ENCODE measurements at places on chromosomes 11 and 22.

GRCh38 chr22:48711669-48712068 lies 1116.0 kb downstream of the BRD1 start:
- H3K4me1 ChIP-seq: no peaks in the 10 kb centered on the region
- DNase-seq: no peak
- H3K27me3 ChIP-seq: no peaks in the 10 kb centered on the region
- no peak overlapping the region for H3K27ac ChIP-seq

DNA sequence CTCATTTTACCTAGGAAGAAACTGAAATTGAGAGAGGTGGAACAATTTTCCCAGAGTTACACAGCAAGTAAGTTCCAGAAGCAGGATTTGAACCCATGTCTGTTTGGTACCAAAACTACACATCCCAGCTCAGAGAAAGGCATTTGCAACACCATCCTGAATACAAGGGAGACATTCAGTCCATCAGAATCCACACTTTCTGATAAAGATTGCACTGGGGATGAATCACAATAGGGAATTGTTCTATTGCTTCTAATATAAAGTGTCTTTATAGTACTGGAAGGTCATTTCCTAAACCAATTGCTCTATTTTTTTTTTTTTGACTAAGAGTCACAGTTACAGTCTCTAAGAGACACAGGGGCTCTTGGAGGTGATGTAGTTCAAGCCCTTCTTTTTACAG lies 208.1 kb upstream of the CADM1 start:
- H3K27ac ChIP-seq: no peak overlapping the region
- H3K27me3 ChIP-seq: peaks cover 12% of the 10 kb centered on the region
- H3K4me1 ChIP-seq: no peaks in the 10 kb centered on the region
- no peak overlapping the region for H3K4me3 ChIP-seq
- H3K36me3 ChIP-seq: no peaks in the 10 kb centered on the region

DNA sequence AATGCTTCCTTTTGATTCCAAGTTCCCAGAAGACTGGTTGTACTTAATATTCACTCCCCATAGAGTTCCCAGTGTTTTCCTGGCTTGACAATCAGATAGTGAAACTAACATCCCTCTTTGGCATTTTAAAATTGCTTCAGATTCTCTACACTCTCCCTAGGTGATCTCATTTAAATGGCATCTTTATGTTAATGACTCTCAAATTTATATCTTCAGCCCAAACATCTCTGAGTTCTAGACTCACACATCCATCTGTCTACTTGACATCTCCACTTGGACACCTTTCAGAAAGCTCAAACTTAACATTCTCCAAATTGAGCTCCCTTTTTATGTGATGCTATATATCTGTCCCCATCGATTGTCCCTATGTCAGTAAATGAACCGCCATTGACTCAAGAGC lies 232.0 kb downstream of the NTM start:
- no peaks in the 10 kb centered on the region for H3K36me3 ChIP-seq
- H3K4me3 ChIP-seq: no peak overlapping the region
- H3K27me3 ChIP-seq: no peaks in the 10 kb centered on the region
- H3K4me1 ChIP-seq: no peaks in the 10 kb centered on the region
- H3K27ac ChIP-seq: no peak overlapping the region

- no peaks in the 10 kb centered on the region for H3K4me1 ChIP-seq
- DNase-seq: no peak
- H3K36me3 ChIP-seq: no peaks in the 10 kb centered on the region
- H3K27ac ChIP-seq: no peak overlapping the region
- H3K4me3 ChIP-seq: no peak overlapping the region
These were observed 4.0 kb downstream of the APOL4 start for GRCh38 chr22:36197514-36198146.

DNA sequence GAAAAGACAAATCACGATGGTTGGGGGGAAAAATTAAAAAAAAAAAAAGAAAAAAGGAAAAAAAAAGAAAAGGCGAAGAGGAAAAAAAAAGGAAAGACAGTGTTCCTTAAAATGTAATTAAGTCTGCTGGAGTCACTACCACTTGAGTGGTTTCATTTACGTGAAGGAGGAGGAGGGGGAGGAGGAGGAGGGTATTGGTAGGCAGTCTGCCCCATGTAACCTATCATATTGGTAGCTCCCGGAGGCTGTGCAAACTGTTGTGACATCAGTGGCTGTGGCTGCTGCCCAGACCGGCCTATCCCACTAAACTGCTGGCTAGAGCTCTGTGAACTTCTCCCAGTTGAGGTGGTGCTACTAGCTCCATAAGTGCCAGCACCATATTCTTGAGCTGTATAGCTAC lies 17.9 kb downstream of the KDELR3 start:
- peaks cover 98% of the 10 kb centered on the region for H3K36me3 ChIP-seq
- H3K27ac ChIP-seq: no peak overlapping the region
- H3K4me1 ChIP-seq: peaks cover 5% of the 10 kb centered on the region
- no peak overlapping the region for H3K4me3 ChIP-seq

DNA sequence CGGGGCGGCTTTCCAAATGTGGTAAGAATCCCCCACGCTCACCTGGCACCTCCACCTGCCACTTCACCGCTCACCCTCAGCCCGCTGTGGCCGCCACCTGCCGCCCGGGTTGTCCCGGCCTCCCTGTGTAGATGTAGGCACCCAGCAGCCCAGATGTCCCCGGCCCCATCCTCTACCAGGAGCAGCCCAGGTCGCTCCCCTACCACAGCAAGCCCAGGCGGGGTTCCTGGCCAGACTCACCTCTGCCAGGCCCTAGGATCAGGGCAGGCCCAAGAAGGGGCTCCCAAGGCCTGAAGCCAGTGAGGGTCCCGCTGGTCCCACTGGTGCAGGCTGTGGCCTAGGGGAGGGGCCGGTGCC lies 27.4 kb downstream of the MOB2 start:
- no peaks in the 10 kb centered on the region for H3K4me1 ChIP-seq
- no peak overlapping the region for H3K4me3 ChIP-seq
- no peaks in the 10 kb centered on the region for H3K36me3 ChIP-seq
- no peak for DNase-seq

- H3K4me3 ChIP-seq: peak overlapping the region; percentile 79
- no peaks in the 10 kb centered on the region for H3K36me3 ChIP-seq
These were observed 88.6 kb downstream of the PLEKHA7 start for GRCh38 chr11:16925561-16926065.

DNA sequence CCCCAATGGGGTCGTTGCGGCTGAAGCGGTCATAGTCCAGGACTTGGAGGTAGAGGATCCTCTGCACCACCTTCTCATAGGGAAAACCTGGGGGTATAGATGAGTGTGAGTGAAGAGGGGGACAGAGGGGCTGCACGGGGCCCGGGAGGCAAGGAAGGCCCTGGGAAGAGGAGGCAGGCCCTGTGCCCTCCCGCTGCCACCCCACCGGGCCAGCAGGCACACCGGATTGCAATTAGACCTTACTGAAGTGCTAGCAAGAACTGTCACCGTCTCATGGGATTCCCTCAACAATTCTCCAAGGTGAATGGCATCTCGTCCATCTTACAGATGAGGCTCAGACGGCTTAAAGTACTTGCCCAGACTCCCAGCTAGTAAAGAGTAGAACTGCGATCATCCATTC lies 15.9 kb downstream of the LRRC10B start:
- H3K4me3 ChIP-seq: no peak overlapping the region
- no peaks in the 10 kb centered on the region for H3K27me3 ChIP-seq
- no peaks in the 10 kb centered on the region for H3K36me3 ChIP-seq
- H3K27ac ChIP-seq: no peak overlapping the region
- peaks cover 5% of the 10 kb centered on the region for H3K4me1 ChIP-seq

DNA sequence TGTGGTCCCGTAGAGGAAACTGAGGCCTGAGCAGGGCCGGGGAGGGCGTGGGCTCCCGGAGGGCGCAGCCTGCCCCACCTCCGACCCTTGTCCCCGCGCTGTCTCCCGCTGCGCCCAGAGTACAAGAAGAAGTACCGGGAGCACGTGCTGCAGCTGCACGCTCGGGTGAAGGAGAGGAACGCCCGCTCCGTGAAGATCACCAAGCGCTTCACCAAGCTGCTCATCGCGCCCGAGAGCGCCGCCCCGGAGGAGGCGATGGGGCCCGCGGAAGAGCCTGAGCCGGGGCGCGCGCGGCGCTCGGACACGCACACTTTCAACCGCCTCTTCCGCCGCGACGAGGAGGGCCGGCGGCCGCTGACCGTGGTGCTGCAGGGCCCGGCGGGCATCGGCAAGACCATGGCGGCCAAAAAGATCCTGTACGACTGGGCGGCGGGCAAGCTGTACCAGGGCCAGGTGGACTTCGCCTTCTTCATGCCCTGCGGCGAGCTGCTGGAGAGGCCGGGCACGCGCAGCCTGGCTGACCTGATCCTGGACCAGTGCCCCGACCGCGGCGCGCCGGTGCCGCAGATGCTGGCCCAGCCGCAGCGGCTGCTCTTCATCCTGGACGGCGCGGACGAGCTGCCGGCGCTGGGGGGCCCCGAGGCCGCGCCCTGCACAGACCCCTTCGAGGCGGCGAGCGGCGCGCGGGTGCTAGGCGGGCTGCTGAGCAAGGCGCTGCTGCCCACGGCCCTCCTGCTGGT lies 1.9 kb downstream of the NLRP6 start:
- H3K36me3 ChIP-seq: no peaks in the 10 kb centered on the region
- H3K4me1 ChIP-seq: peaks cover 6% of the 10 kb centered on the region
- H3K27ac ChIP-seq: no peak overlapping the region
- peaks cover 54% of the 10 kb centered on the region for H3K27me3 ChIP-seq
- DNase-seq: no peak
- H3K4me3 ChIP-seq: no peak overlapping the region

GRCh38 chr22:19971276-19972124 lies 29.9 kb upstream of the TXNRD2 start:
- peaks cover 5% of the 10 kb centered on the region for H3K36me3 ChIP-seq
- H3K4me3 ChIP-seq: no peak overlapping the region
- peaks cover 7% of the 10 kb centered on the region for H3K4me1 ChIP-seq

GRCh38 chr11:103980108-103980507 lies 56.3 kb upstream of the DDI1 start:
- no peak for DNase-seq
- no peaks in the 10 kb centered on the region for H3K36me3 ChIP-seq
- no peaks in the 10 kb centered on the region for H3K27me3 ChIP-seq

DNA sequence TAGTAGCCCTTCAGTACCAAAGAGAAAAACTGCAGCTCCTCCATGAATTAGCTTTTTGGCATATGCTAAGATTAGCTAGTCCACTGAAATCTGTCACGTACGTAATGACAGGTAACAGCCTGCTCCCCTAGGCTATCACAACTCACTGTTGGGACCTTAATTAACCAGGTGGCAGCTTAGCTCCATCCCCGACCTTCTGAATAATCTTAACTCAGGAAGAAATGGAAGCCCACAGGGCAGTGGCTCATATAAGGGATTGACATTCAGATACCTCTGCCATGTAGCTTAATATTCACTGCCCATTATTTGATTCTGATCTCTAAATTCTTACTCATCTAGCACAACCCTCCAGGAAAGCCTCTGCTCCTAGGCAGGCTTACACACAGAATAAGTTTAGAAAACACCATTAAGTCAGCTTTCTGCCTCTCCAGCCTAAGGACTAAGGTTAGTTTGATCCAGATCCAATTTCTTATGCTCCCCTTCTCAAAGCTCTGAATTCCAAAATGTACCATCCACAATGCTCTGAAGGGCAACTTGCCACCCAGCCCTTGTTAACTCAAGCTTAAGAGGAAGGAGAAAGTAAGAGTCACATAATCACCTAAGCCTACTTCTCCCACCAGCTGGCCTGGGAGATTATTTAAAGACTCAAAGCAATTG lies 5.0 kb downstream of the HSPA8 start:
- peaks cover 83% of the 10 kb centered on the region for H3K36me3 ChIP-seq
- H3K27ac ChIP-seq: peak overlapping the region; percentile 63
- no peak for DNase-seq

GRCh38 chr11:67301951-67302516 lies 1.3 kb upstream of the SSH3 start:
- peaks cover 36% of the 10 kb centered on the region for H3K36me3 ChIP-seq
- H3K27me3 ChIP-seq: no peaks in the 10 kb centered on the region
- H3K27ac ChIP-seq: no peak overlapping the region
- peak overlapping the region; percentile 70 for H3K4me3 ChIP-seq
- DNase-seq: peak; percentile 78

DNA sequence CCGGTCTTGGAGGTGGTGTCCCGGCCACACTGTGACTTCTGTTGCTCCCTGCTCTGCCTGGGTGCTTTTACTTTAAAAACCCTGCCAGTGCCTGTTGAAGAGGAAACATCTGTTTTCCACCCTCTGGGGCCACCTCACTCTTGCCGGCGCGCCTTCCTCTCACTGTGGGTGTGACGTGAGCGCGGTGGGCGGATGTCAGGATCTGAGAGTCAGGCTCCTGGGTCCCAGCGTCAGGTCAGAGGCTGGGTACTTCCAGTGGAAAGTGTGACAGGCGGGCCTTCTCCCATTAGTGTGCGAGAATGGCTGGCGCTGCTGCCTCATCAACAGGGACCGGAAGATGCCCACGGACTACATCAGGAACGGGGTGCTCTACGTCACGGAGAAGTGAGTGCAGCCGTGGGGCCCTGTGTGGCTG lies 54.2 kb downstream of the GRAMD4 start:
- no peaks in the 10 kb centered on the region for H3K27me3 ChIP-seq
- peaks cover 26% of the 10 kb centered on the region for H3K36me3 ChIP-seq
- H3K27ac ChIP-seq: no peak overlapping the region
- no peak overlapping the region for H3K4me3 ChIP-seq

GRCh38 chr11:73288192-73288872 lies 16.2 kb downstream of the P2RY6 start:
- no peaks in the 10 kb centered on the region for H3K27me3 ChIP-seq
- H3K36me3 ChIP-seq: no peaks in the 10 kb centered on the region
- no peak overlapping the region for H3K4me3 ChIP-seq
- no peak for DNase-seq
- H3K4me1 ChIP-seq: peaks cover 6% of the 10 kb centered on the region
- no peak overlapping the region for H3K27ac ChIP-seq

- H3K27ac ChIP-seq: no peak overlapping the region
- no peaks in the 10 kb centered on the region for H3K36me3 ChIP-seq
These were observed 85.0 kb upstream of the EIF3D start for GRCh38 chr22:36613958-36614357.

GRCh38 chr11:5246772-5247471 lies 2.7 kb downstream of the HBG1 start:
- H3K4me3 ChIP-seq: no peak overlapping the region
- no peak overlapping the region for H3K27ac ChIP-seq
- H3K36me3 ChIP-seq: no peaks in the 10 kb centered on the region
- DNase-seq: no peak

- peaks cover 10% of the 10 kb centered on the region for H3K4me1 ChIP-seq
- peak; percentile 35 for DNase-seq
- H3K4me3 ChIP-seq: no peak overlapping the region
- no peaks in the 10 kb centered on the region for H3K27me3 ChIP-seq
- no peaks in the 10 kb centered on the region for H3K36me3 ChIP-seq
These were observed 247.3 kb downstream of the MN1 start for GRCh38 chr22:27554106-27554811.

- DNase-seq: no peak
- no peaks in the 10 kb centered on the region for H3K27me3 ChIP-seq
- no peaks in the 10 kb centered on the region for H3K36me3 ChIP-seq
- no peak overlapping the region for H3K4me3 ChIP-seq
- H3K4me1 ChIP-seq: no peaks in the 10 kb centered on the region
These were observed 211.7 kb downstream of the FAT3 start for GRCh38 chr11:92436034-92436920.

- no peak overlapping the region for H3K27ac ChIP-seq
- peak; percentile 81 for DNase-seq
- H3K4me1 ChIP-seq: no peaks in the 10 kb centered on the region
- H3K27me3 ChIP-seq: peaks cover 32% of the 10 kb centered on the region
- peaks cover 6% of the 10 kb centered on the region for H3K36me3 ChIP-seq
These were observed 35.9 kb upstream of the PRDM11 start for GRCh38 chr11:45110562-45110961.

GRCh38 chr11:110128161-110128560 lies 35.0 kb downstream of the ZC3H12C start:
- H3K4me3 ChIP-seq: no peak overlapping the region
- H3K4me1 ChIP-seq: peaks cover 50% of the 10 kb centered on the region
- no peak for DNase-seq
- peak overlapping the region; percentile 57 for H3K27ac ChIP-seq
- no peaks in the 10 kb centered on the region for H3K27me3 ChIP-seq

GRCh38 chr11:130300567-130300966 lies 14.2 kb downstream of the ZBTB44 start:
- H3K27me3 ChIP-seq: no peaks in the 10 kb centered on the region
- no peak for DNase-seq
- peaks cover 10% of the 10 kb centered on the region for H3K36me3 ChIP-seq

Data from MCF 10A (cell line).